ENCODE measurements at places on chromosomes 2 and 18. TPM values are rescaled to one million over a fixed set of nuclear protein-coding genes. Genes with fewer than 3 reads are reported as not detected.

CCDC141 gene
- 7.5 TPM for total RNA-seq

IL1RL1 gene
- 16.2 TPM for total RNA-seq

PAX8 gene
- total RNA-seq, result 0.66 TPM

ALPI gene
- total RNA-seq, result not detected

C2orf78 gene
- total RNA-seq, result not detected

GLI2 gene
- 2.5 TPM for total RNA-seq

PRKAG3 gene
- total RNA-seq, result not detected

ADAM23 gene
- total RNA-seq, result not detected

SP140 gene
- 111 TPM for total RNA-seq

GYPC gene
- total RNA-seq, result 113 TPM

KYNU gene
- total RNA-seq, result not detected

QPCT gene
- 0.54 TPM for total RNA-seq

ARHGEF4 gene
- not detected for total RNA-seq

RPIA gene
- 39.3 TPM for total RNA-seq

GPR45 gene
- total RNA-seq, result not detected

PKP4 gene
- total RNA-seq, result 25.2 TPM

SH3RF3 gene
- 0.22 TPM for total RNA-seq

LIPG gene
- not detected for total RNA-seq

ANKRD36B gene
- 72.0 TPM for total RNA-seq

POMC gene
- total RNA-seq, result 3.4 TPM

CFLAR gene
- 310 TPM for total RNA-seq

EFEMP1 gene
- total RNA-seq, result not detected

SMYD1 gene
- total RNA-seq, result not detected

GKN1 gene
- total RNA-seq, result not detected

ST8SIA5 gene
- 0.32 TPM for total RNA-seq

SCYGR4 gene
- total RNA-seq, result not detected

SERPINB13 gene
- not detected for total RNA-seq

ALPG gene
- not detected for total RNA-seq

All from T-helper 1 cell treated with Interleukin-12 subunit alpha and Interleukin-12 subunit beta and Interleukin-4 antibody, amounts not matched to agents 30 ng/mL and 1 ng/mL, for 36 hours (primary cell).